ENCODE measurements at places on chromosomes 3 and 15.

GRCh38 chr3:76078101-76078500 lies 292.8 kb upstream of the ZNF717 start:
- DNase-seq: no peak

GRCh38 chr15:89002281-89002761 lies 85.9 kb upstream of the ABHD2 start:
- DNase-seq: no peak

DNA sequence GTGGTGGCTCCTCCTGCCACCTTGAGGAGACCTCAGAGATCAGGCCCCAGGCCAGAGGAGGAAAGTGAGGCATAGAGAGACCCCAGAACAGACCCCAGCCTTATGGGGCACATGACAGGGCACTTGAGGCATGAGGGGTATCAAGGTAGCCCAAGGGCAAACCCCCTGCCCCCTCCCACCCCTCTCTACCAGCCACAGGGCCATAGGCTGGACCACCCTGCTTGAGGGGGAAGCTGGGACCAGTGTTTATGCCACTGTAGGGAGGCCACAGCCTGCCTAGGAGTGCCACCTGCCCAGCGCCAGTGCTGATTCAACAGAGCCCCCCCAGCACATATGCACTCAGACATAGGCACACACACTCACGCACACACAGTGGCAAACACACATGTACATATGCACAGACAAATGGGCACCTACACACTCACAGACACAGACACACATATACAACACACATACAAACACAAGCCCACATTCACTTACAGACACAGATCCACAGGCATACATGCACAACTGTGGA lies 10.3 kb downstream of the MYL3 start:
- no peak for DNase-seq

DNA sequence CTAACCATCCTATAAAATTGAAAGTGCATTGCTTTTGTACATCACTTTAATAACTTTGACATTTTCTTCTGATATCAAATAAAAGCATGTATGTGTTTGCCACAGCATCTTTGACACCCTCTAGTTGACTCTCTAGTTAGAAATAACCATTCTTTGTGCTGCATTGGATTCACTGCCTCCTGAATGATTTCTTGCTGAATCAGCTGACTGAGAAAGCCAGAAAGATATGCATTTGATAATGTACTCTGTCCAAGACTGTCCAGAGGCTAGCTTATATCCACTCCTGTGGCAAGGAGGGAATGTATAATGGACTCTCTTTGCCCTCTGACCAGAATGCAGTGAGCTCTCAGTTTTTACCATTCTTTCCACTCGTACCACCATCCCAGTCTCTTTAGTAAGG lies 6.2 kb downstream of the RAB11A start:
- DNase-seq: no peak
